ENCODE measurements at places on chromosomes 11 and 22. TPM values are rescaled to one million over a fixed set of nuclear protein-coding genes. Genes with fewer than 3 reads are reported as not detected.

The MMP13 gene
- polyA plus RNA-seq: 0.06 TPM

The ELFN2 gene
- polyA plus RNA-seq: 0.39 TPM

DNA sequence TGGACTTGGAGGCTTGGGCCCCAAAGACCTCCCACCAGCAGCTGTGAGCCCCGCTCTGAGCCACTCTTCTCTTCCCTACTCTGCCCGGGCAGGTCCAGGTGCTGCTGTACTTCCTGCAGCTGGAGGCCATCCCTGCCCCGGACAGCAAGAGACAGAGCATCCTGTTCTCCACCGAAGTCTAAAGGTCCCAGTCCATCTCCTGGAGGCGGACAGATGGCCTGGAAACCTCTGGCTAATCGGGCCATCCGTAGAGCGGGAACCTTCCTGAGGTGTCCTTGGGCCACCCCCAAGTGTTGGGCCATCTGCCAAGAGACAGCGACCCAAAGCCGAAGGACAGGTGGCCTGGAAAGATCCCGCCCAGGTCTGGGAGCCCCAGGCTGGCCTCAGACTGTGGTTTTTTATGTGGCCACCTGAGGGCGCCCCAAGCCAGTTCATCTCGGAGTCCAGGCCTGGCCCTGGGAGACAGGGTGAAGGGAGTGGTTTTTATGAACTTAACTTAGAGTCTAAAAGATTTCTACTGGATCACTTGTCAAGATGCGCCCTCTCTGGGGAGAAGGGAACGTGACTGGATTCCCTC is 135.1 kb downstream of the BCR start:
- no peak for DNase-seq

DNA sequence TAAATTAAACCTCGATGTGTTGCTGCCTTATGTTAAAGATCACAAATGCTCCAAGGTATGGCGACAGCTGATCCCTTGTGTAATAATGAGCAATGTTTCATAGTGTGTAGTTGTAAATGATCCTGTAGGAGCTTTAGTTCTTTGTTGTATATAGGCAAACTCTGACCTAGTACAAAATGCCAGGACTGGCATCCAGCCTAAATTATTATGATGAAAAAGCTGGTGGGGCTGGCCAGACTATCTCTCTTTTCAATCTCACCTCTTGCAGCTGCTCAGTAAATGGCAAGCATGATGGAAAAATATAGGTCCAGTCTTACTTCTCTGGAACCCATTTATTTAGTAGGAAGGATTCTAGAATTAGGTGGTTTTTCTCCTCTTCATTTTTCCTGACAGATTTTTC is 345.1 kb upstream of the C11orf87 start:
- no peak for DNase-seq

GRCh38 chr11:4018641-4019040 is 76.0 kb upstream of the RRM1 start:
- DNase-seq: no peak

DNA sequence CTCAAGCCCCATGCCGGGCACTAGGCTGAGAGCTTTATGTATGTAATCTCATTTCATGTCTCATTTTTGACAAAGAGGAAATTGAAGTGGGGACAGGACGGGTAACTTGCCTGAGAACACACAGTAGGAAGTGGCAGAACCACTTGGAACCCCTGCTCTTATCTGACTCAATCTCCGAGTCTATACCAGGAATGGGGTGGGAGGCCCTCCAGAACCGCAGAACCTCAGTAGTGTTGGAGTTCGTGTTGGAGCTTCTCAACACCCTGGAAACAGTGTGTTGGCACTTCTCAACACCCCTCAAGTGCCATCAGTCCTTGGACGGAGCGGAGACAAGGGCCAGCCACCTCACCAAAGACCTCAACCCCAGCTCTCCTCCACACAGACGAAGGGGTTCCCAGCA is 38.8 kb upstream of the POLA2 start:
- no peak for DNase-seq

DNA sequence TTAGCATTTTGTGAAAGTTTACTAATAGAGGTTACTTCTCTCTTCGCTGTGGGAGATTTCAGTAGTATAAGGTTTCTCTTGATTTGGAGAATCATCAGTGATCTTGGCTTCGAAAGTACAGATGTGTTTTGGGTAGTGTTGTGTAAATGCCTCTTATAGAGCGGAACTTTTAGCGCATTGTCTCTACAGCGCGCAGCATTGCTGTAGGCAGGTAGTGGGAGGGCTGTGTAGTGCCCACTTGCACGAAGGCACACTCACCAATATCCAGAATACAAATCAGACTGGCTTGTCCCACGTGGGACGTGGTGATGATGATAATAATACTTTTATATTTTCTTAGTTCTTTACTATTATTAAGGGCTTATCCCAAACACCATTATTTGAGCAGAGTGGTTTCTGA is 51.4 kb downstream of the FAM83F start:
- DNase-seq: no peak

DNA sequence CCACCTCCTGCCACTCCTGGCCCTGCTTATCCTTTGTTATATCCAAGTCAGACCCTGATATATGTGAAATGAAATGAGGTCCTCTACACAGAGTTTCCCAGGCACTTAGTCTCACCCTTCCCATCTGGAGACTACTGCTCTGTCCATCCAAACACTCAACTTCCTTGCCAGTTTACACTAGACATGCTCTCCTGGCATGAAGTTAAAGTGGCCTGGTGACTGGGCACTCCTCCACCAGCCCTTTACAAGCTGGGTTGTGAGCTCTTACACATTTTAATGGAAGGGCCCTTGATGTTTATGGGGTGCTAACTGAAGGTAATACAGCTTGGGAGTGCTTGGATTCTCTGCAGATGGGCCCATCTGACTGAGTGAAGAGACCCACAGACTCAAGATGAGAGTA is 216.1 kb upstream of the NARS2 start:
- DNase-seq: no peak

The JAML gene
- polyA plus RNA-seq: not detected

The OSM gene
- polyA plus RNA-seq: not detected

The USH1C gene
- polyA plus RNA-seq: not detected

GRCh38 chr11:32231909-32232493 is 141.1 kb downstream of the RCN1 start:
- no peak for DNase-seq

DNA sequence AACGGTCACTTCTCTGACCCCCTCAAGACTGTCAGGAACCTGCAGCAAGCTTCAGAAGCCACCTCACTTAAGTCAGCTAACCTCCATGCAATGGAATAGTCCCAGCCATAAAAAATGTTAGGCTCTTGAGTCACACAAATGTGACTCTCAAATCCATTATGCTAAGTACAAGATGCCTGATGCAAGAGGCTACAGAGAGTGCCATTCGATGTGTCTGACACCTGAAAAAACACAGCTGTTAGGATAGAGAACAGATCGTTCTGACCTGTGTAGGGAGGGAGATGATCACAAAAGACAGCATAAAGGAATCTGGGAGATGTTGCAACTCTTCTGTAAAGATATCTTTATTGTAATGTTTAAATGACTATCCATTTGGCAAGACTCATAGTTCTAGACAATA is 712.4 kb downstream of the TBC1D22A start:
- no peak for DNase-seq

The PKDREJ gene
- not detected for polyA plus RNA-seq

GRCh38 chr22:27978317-27978716 is 59.3 kb upstream of the PITPNB start:
- no peak for DNase-seq
